ENCODE measurements at places on chromosomes 2 and 18.

- no peak for DNase-seq
Observed at GRCh38 chr18:23107718-23108117, 27.6 kb upstream of the CABLES1 start.

DNA sequence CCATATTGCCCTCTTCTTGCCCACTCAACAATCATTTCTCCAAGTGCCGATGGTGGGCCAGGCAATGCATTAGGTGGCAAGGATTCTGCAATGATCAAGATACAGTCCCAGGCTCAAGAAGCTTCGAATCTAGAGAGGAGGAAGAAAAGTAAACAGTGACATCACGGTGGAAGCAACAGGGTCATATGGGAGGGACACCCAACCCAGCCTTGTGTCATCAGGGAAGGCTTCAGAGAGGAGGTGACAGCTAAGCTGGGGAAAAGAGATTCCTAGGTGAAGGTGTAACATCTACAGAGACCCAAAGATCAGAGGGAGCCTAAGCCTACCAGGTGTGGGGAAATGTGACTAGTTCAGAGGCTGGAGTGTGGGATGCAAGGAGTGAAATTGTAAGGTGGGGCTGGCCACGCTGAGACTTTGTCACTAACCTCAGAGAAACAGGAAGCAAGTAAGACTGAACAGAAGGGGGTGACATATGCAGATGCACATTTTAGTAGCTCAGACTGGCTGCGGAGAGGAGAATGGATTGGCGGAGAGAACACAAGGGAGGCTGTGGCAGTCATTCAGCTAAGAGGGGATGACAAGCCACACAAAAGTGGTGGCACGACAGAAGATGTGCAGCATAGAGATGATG, 104.9 kb downstream of the ANKRD44 start:
- no peak for DNase-seq

GRCh38 chr2:127015106-127015910, 91.6 kb downstream of the BIN1 start:
- DNase-seq, result no peak

GRCh38 chr2:112153501-112153900, 15.3 kb downstream of the FBLN7 start:
- DNase-seq, result no peak

Data from HT-29 (cell line).